ENCODE measurements at places on chromosomes 3 and 15. TPM values are rescaled to one million over a fixed set of nuclear protein-coding genes. Genes with fewer than 3 reads are reported as not detected.

DNA sequence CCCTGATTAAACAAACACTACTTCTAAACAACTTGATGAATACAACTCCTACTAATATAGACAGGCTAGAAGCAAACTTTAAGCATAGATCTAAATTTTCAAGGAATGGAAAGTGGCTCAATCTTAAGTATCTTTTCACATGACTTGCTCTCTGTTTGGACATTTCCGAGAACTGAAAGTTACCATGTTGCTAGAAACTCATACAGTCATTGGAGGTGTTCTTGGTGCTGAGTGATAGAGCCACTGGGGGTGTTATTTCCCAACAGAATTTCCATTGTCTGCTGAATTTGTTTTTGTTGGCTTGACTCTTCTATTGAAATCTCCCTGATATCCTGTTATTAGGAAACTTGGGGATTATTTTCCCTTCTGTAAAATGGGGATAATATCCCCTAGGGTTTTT is 264.5 kb upstream of the RASGRP1 start:
- no peak for DNase-seq

DNA sequence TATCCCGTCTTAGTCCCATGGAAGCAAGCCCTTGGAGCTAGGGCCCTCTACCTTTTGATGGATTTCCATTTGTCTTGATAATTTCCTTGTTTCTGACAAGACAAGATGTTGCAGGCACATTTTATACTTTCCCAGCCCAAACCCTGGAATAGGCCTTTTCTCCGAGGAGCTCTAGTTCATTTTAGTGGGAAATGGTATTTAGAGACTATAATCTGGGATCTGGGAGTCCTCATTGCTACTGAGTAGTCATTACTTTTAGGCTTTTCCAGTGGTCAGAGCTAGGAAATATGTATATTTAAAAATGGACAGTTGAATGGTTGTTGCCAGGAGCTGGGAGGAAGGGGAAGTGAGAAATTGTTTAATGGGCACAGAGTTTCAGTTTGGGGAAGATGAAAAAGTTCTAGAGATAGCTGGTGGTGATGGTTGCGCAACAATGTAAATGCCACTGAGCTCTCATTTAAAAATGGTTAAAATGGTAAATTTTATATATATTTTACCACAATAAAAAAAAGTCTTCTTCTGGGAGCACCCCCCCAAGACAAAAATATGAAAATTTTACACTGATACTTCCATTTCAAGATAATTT is 31.6 kb downstream of the MLH1 start:
- no peak for DNase-seq

- no peak for DNase-seq
Measured at GRCh38 chr15:81419332-81419943, 45.4 kb upstream of the TMC3 start.

DNA sequence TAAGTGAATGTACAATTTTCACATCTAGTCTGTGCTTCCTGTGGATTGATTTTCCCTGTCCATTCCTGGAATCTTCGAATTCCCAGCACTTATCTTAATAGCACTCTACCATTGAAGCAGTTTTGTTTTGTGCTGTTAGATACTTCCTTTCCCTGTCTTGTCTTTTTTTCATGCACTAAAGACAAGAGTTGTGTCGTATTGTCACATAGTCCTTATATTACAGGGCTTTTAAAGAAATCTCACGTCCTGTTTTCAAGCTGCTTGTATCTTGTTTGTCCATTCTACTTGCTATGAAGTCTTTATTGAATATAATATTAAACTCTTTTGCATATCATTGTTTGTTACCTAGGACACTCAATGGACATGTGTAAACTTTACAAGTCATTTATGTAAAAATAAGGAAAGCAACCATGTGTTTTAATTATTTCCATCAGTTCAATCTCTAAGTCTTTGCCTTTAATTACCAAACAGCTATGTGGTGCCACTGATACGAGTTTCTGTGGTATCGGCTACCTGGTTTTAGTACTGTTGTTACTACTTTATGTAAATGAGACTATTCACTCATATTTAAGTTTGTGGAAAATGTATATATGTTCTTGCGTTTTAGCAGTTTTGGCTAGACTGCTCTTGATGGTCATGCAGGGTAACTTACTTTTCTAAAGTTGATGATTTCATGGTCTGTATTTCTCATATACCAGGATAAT is 10.3 kb downstream of the PIK3CA start:
- no peak for DNase-seq

- DNase-seq = no peak
Measured at GRCh38 chr3:197507081-197507480, 48.7 kb downstream of the BDH1 start.

DNA sequence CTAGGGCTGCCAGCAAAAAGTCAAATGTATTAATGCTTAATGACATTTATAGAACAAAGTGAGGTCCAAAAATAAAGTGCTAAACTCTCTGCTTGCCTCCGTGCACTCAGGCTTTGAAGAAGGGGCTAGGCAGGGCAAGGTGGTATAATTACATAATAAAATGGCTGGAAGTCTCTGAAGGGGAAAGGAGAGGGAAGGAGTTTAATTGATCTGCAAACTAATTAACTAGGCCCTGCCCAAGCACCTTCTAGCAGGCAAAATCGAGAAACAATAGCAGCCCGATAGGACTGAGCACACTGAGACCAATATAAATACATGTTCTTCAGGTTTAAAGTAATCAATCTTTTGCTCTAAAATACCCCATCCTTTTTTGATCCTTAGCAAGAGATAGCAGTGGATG is 13.0 kb downstream of the DIS3L start:
- no peak for DNase-seq

GRCh38 chr3:150015901-150016300 is 45.2 kb upstream of the PFN2 start:
- no peak for DNase-seq

DNA sequence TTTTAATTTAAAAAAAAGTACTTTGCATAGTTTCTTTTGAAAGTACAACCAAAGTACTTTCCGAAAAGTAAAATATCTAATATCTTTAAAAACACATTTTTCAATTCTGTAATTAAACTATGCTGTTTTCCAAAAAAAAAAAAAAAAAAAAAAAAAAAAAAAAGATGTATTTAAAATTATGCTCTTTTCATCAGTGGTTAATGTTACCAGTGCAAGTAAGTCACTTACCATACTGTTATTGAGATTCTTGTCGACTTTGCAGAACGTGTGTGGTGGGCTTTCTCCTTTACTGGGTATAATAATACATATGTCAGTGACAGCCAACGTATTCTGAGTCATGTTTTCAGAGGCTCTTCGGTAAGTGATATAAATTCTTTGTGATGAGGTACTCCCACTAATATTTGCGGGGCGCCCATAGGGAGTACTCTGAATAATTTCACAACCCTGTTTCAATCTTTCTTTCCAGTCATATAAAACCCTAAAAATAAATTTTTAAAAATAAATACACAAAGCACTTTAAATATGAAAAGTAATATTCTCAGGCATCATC is 39.9 kb downstream of the DENND4A start:
- DNase-seq = no peak

DNA sequence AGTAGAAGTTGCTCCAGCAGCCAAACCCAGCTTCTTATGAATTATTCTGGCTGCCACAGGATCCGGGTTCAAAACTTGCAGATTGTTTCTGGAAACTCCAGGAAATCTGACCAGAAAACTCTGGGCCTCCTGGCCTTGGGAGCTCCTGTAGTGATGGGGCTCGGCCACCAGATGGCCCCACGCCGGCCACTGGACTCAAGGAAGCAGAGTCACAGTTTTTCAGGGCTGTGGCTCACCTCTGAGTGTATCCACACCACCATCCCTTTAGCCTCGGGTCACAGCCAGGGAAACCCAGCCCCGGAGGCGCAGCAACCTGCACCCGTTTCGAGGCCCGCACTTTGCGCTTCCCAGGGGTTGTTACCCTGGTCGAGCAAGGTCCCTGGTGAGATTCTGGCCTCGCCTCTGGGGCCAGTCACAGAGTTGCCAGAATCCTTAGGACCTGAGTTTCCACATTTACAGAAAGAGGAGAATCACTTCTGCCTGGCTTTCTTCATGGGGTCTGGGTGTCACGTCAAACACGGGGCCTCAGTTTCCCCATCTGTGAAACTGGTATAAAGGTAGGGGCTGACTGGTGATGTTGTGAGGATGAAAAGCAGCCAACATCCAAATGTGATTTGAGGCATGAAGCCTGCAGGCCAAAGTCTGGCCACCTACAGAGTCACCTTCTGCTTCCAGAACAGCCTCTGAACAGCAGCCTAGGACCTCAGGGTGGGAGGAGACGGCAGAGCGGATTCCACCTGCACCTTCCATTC is 53.5 kb upstream of the LCTL start:
- peak; percentile 63 for DNase-seq

- no peak for DNase-seq
Measured at GRCh38 chr3:188440340-188440972, 286.5 kb downstream of the LPP start.

The RFC4 gene
- 28.1 TPM for total RNA-seq

DNA sequence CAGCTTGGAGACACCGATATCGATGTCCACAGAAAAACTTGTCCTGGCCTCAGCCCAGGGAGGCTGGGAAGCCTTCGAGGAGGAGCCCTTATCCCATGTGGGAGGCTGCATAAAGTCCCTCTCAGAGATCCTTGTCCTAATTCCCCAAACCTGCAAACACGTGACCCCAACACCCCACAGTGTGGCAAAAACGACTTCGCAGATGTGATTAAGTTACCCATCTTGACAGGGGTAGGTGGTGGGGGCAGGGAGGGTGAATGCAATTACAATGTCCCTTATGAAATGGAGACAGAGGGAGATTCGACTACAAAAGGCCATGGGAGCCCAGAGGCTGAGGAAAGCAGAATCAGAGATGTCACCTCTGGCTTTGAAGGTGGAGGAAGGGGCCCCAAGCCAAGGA is 2.3 kb upstream of the TLR9 start:
- no peak for DNase-seq

GRCh38 chr3:127691974-127692373 is 19.2 kb downstream of the ABTB1 start:
- no peak for DNase-seq

The REC114 gene
- total RNA-seq = not detected

GRCh38 chr3:12574661-12575060 is 17.8 kb downstream of the MKRN2 start:
- no peak for DNase-seq

The GCNT3 gene
- total RNA-seq = 0.18 TPM

GRCh38 chr3:72344236-72344635 is 504.0 kb downstream of the SHQ1 start:
- no peak for DNase-seq

The SPTSSB gene
- total RNA-seq = 8.3 TPM

DNA sequence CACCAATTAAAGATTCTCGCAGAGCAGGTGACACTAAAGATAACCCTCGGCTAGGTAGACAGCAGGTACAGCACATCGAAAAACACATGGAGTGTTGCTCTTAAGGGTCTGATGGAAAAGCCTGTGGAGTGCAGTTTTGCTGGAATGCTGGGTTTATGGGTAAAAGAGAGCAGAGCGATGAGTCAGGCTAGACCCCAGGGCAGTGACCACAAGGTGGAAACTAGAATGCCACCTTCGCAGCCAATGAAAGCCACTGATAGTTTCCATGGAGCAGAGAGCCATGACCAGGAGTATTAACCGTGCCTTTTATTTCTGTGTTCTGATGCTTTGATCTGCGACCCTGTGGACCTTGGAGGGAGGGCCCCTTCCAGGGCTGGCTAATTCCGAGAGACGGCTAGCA is 149.8 kb downstream of the GABRB3 start:
- DNase-seq = no peak

GRCh38 chr15:60375306-60375705 is 22.5 kb downstream of the ANXA2 start:
- no peak for DNase-seq

DNA sequence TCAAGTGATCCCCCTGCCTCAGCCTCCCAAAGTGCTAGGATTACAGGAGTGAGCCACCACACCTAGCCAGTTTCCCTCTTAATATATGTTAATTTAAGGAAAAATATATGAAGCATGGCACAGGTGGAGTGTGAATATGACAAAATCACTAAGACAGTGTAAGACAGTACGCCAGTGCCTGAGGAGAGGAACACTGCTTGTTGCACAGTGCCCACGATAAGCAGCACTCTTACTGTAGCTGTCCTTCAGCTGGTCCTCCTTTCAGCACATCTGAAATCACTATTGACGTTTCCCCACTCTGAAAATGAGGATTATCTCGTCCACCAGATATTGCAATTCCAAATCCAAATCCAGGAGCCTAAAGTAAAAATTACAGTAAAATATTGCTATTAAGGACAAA is 49.3 kb downstream of the TJP1 start:
- no peak for DNase-seq
